ENCODE measurements at places on chromosomes 13 and 19.

DNA sequence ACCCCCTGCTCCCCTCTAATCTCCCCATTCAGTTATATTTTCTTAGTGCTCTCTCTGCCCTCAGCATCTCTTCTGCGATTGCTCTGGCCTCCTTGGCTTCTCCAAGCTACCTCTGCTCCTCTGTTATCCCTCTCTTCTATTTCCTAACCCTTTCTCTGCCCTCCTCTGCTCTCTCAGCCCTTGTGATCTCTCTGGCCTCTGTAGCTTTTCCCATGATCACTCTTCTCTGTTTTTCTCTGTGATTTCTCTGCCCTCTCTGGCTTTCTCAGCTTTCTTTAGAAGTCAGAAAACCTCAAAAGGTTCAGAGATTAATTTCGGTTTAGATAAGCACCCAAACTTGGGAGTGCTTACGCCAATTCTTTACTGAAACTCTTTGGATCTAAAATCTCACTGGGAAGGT is 795.0 kb downstream of the DIAPH3 start:
- no peak for DNase-seq

DNA sequence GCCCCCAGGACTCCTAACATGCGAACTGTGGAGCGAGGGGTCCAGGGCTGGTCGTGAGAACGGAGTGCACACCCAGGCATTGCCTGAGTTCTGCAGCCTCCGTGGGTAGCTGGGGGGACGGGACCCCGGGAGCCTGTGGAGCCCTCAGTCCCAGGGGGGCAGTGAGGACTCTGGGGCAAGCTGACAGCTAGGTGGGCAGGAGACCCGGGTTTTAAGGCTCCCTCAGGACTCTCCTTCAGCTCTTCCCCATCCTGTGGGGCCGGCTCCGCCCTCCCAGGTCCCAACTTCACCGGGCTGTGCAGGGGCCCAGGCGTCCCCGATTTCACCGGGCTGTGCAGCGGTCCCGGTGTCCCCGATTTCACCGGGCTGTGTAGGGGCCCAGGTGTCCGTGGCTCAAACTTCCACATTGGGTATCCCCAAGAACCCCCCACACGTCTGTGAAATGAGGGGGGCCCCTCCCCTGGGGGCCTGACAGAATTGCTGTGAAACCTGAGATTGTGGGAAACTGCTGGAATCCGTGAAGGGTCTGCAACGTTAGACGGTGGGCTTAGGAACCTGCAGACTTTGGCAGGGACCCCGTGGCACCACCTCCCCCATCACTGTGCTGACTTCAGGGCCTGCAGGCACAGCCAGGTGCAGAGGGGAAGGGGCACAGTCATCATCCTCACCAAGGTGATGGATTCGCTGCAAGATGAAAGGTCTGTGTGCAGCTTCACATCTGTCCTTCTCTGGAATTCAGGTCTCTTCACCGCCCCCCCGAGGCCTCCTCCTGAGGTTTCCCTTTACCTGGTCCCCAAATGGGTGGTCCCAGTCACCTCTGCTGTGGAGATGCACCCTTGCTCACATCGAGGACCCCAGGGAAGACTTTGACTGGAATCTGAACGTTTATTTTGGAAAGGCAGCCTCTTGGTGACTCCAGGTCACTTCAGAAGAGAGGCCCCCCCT is 73.2 kb upstream of the MCF2L start:
- no peak for DNase-seq

DNA sequence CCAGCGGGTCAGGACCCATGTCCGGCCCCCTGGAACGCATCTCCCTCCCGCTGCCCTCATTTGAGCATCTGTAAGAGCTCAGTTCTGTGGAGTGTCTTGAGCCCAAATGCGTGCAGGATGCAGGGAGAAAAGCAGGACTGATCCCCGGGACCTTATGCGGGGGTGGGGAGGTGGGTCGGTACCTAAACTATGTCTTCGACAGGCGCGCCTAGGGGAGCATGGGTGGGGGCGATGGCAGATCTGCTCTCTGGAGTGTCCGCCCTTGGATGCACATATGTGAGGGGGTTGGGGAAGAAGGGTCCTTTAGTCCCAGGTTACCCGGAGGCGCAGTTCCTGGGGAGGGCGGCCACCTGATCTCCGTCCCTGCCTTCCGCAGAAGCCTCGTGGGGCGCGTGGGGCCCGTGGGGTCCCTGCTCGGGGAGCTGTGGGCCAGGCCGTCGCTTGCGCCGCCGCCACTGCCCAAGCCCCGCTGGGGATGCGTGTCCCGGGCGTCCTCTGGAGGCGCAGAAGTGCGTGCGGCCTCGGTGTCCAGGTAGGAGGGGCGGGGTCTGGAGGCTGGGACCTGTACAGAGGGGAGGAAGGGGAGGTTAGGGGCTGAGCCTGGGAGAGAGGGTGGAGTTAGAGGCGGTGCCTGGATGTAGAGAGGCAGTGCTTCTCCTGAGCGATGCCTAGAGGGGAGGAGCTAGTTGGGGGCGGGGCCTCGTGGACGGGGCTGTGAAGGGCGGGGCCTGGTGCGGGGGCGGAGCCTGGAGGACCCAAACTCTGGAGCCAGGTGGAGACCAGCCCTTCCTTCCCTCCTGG is 2.9 kb downstream of the CILP2 start:
- DNase-seq = no peak

DNA sequence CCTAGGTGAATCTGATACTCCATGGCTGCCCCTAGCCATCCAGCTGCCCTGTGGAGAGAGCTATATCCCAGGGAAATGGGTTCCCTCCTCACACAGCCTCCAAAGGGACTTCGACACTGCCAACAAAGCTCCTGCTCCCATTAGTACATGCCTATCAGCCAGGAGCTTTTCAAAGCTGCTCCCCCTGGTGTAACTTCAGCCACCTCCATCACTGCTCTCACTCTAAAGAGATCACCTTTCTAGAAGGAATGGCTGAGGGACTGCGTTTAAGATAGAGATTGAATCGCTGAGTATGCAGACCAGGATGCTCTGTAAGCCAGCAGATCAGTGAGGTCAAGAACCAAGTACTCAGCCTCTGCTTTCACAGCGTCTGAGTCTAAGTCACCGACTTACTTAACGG is 213.7 kb downstream of the NALCN start:
- DNase-seq = no peak

DNA sequence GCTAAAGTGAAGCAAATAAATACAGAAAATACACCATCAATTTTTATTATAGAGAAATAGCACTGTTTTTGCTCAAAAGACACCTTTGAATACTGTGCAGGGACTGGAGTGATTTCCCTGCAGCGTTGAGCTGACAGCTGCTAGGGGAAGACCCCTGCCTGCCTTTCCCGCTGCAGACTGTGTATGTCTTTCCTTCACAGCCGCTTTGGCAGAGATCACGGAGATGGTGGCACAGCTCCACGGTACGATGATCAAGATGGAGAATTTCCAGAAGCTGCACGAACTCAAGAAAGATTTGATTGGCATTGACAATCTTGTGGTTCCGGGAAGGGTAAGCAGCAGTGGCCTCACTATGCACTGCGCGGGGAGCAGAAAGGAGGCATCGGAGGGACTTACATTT is 141.5 kb downstream of the STK24 start:
- DNase-seq = no peak

GRCh38 chr19:50537769-50538230 is 24.1 kb upstream of the ASPDH start:
- DNase-seq = peak; percentile 77

GRCh38 chr13:105219651-105220050 is 1315.8 kb downstream of the EFNB2 start:
- DNase-seq = peak; percentile 5

- DNase-seq = no peak
Observed at GRCh38 chr13:28671126-28671792, 12.3 kb downstream of the POMP start.

DNA sequence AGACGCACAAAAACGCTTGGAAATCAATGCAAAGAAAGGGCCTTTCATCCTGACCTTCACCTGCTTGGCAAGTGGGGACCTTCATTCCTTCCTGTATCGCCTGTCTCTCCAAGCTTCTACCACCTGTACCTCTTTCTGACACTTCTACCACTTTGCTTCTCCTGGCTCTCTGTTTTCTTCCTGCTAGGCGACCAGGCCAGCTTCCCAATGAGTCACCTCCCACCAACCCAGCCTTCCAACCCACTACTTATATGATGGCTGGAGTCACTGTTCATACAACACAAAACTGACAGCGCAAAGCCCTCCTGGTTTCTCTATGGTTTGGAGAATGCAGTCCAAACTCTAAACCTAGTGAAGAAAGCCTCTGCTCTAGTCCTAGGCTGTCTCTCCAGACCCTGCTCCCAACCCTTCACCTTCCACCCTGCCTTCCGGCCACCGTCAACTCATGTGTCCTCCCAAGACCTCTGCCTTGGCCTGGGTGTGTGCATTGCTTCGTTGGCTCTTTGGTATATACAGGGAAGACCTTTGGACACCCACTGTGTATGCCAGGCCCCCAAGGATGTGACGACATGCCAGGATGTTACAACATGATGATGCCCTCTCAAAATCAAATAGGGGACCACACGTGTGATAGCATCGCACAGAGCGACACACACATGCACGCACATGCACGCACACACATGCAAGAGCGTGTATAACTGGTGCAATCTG is 148.5 kb downstream of the STK24 start:
- DNase-seq = no peak

GRCh38 chr13:102558029-102558428 is 38.8 kb upstream of the TPP2 start:
- DNase-seq = no peak

DNA sequence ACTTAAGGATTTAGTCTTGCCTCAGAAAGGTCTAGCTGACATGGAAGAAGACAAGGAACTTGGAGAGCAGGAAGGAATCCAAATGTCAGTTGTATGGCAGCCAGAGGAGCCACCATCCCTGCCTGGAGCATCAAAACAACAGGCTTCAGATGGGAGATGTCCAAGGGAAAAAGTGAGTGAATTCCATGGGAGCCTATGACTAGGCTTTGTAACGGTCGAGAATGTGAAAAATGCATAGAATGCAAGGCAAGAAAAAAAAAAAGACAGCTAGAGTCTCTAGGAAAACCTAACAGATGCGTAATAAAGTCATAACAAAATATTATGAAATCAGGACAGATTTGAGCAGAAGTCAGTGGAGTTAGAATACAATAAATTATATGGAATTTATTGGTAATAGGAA is 183.7 kb upstream of the LSM14A start:
- no peak for DNase-seq

- DNase-seq = no peak
Observed at GRCh38 chr19:54959840-54960239, 6.3 kb upstream of the NLRP2 start.

DNA sequence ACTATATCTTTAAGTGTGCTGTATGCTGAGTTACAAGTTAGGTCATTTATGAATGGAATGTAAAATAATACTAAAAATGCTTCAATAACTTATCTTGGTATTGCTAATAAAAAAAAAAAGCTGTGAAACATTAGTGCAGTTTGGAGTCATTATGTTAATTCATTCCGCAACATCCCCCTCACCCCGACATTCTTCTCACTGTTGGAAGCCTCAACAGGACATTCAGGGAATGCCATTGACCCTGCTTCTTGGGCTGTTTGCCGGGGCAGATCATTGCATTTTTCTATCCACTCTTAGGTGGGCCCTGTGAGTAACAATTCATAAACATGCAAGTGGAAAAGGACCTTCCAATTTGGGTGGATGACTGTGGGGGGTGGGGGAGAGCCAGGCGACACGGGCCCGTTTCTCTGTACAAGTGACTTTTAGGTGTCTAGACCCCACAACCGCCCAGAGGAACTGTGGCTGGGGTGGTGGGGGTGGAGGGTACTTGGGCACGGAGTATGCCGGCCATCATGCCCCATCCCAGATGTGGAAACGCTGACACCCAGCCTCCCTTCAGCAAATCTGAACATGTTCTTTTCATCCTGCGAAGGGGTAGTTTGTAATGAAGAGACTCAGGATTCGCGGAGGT is 185.9 kb downstream of the ZNF536 start:
- no peak for DNase-seq

DNA sequence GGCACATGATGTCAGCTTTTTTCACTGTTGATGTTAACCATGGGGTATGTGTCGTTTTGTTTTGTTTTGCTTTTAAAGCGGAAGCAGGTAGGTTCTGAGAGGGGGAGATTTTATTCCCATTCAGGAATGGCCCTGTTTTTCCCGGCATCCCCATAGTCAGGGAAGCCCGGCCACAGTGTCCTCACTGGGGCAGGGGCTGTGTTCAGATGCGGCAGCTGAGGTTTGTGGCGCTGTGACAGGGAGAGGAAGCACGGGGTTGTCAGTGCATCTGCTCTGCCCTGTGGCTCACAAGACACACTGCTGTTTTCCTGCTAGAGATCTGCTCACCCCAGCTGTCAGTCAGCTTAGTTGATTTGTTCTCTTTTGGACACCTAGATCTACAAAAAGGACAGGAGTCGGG is 27.6 kb downstream of the ANKRD27 start:
- no peak for DNase-seq

DNA sequence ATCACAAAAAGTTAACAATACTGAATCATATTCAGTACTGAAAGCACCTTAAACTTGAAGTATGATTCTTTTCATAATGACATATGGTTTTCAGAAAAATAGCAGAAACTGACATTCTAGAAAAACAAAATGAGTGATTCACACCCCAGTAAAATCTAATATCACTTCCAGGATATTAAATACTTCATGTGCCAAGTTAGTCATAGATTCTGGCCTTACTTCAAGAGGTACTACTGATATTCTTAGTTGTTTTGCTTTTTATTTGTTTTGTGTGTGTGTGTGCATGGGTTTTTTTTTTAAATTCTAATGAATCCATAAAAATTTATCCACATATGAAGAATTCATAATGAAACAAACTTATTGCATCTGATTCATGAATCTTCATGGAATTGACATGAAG is 207.9 kb upstream of the UFM1 start:
- DNase-seq = peak; percentile 50

GRCh38 chr13:90438576-90438975 is 908.9 kb upstream of the MIR17HG start:
- DNase-seq = no peak

GRCh38 chr19:32630338-32630737 is 44.6 kb downstream of the ANKRD27 start:
- DNase-seq = no peak

GRCh38 chr13:46662690-46663089 is 109.7 kb downstream of the LRCH1 start:
- no peak for DNase-seq

- DNase-seq = peak; percentile 90
Observed at GRCh38 chr19:11378319-11379189, 4.1 kb downstream of the SWSAP1 start.

DNA sequence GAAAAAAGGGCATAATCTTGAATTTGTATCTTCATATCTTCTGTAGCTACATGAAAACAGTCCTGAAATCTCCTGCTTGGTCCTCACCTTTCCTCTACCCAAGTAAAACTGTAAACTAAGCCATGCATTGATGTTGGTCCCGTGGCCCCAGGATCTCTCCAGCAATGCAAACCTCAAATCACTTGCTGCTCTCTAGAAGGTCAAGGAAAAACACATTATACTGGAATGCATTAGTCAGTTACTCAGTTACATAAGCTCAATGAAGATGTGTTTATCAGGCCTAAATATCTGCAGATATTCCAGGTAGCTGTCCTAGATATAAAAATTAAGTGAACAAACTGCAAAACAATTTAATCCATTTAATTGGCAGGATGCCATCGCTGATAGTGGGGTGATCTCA is 261.8 kb downstream of the ABCC4 start:
- peak; percentile 7 for DNase-seq

DNA sequence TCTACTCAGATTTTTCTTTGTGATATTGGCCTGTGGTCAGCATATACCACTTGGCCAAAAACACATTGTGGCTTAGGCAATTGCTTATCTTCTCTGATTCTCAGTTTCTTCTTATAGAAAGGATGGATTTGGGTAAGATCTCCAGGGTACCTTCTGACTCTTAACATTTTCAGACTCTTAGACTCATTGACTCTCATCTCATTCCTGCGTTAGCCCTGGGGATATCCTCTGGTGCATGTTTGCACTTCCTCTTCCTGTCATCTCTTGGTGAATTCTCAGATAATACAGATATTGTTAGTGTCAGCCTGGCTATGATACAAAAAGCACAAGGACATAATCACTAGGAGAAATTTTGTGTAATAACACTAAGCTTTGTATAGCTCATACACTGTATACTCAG is 492.5 kb upstream of the GPC6 start:
- DNase-seq = no peak

Measured in fibroblast of mammary gland (primary cell).